ENCODE measurements at places on chromosomes 12 and 14. TPM values are rescaled to one million over a fixed set of nuclear protein-coding genes. Genes with fewer than 3 reads are reported as not detected.

- no peak for DNase-seq
Measured at GRCh38 chr12:3149515-3150307, 72.5 kb downstream of the TSPAN9 start.

DNA sequence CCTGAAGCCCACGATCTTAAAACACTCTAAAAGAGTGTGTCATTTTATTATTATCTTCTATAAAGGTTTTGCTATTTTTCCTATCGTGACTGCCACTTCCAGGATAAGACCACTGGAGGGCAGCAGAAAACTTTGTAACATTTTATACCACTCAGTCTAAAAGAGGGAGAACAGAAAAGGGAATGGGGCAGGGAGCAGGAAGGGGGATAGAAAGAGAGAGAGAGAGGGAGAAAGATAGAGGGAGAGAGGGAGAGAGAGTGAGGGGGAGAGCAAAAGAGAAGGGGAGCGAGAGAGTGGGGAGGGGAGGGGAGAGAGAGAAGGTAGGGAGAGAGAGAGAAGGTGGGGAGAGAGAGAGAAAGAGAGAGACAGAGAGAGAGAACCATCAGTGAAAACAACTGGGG is 2.0 kb upstream of the ART4 start:
- peak; percentile 35 for DNase-seq

DNA sequence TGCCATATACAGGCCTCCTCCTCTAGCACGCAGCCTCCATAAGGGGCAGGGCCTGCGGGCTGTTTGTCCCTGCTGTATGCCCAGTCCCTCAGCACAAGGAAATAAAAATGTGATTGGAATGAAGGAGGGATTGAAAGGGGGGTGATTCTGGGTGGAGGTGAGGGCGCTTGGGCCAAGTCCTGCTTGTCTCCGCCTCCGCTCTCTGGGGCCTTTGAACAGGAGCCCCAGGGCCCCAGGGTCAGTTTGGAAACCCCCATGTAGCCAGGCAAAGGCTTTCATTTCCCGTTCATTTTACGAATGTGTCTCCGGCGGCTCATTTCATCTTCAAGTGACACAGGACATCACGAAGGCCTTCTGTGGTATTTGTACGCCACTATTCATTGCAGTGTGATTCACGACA is 4.5 kb upstream of the CACNA2D4 start:
- DNase-seq = no peak

- no peak for DNase-seq
Measured at GRCh38 chr12:123914726-123915333, 57.8 kb downstream of the CCDC92 start.

DNA sequence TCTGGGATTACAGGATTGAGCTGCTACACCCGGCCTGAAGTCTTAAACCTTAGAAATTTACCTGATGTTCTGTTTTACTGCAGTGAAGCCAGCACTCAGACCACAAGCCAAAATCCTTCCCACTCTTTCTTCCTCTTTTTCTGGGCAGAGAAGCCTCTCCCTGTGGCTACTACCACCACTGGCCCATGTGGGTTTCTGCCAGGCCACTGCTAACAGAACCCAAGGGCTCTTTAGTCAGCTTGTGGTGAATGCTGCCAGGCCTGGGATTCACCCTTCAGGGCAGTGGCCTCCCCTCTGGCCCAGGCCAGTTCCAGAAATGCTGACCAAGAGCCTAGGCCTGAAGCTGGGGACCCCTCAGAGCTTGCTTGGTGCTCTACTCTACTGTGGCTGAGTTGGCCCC is 35.3 kb downstream of the GAS2L3 start:
- no peak for DNase-seq

DNA sequence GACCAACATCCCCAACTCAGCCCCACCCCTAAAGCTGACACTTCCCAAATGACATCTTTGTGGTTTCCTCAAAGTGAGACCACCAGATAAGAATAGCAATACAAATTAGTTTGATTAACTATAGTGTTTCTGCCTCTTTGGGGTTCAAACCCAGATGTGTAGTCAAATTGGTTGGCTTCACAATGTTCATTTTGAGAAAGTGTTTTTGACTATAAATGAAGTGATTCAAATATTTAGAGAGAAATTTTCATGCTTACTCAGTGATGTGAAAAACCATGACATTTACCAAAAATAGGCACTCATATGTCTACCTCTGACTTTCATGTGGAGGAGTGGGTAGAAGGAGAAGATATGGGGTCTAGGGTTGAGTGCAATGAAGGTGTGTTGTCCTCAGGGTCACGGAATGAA is 218.4 kb downstream of the BCAT1 start:
- DNase-seq = no peak

GRCh38 chr12:113245695-113246477 is 24.6 kb downstream of the TPCN1 start:
- peak; percentile 75 for DNase-seq

DNA sequence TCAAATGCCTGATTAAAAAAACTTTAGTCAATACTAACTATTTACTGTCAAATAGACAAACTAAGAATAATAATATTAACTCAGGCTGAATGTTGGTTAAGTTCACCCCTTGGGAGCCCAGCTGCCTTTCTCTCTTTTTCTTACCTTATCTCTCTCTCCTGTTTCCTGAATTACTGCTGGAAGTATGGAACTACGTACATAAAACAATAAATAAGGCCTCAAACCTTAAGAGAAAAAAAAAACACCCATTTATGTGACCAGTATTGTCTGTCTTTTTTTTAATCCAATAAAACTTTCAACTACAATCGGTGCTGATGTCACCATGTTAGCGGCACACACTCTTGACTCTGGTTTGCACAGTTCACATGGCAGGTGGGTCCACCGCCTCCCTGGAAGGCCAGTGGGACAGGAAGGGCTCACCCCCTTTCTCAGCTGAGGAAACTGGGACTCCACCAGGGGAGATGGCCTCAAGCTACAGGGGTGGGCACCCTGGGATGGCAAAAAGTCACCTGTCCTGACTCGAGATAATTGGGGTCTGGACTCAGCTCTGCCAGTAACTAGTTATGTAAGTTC is 21.3 kb downstream of the BCL11B start:
- DNase-seq = no peak

DNA sequence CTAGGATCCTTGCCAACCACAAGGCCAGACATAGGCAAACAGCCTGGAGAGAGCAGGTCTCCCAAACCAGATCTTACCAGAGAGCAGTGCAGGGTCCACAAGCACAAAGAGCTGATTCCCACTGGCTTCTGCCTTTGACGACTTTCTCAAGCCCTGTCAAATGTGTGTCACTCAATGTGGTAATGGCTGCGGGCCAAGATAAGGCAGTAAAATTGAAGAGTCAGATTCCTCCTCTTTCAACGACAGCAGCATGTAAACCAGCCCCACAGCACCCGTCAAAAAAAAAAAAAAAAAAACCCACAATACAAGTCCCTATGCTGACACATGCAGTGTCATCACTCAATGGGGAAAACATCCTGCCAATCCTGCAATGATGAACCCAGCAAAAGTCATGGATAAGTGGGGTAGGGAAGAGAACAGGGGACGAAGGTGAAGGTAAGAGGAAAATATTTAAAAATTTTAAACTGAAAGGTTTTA is at the start of gene STON2:
Gene STON2 (minus strand): TSS at position 123 of the 477 bp plus-strand sequence. CDS start 1,942 bp downstream, outside the sequence.
- no peak for DNase-seq

GRCh38 chr12:108888031-108888430 is 8.1 kb downstream of the DAO start:
- no peak for DNase-seq

DNA sequence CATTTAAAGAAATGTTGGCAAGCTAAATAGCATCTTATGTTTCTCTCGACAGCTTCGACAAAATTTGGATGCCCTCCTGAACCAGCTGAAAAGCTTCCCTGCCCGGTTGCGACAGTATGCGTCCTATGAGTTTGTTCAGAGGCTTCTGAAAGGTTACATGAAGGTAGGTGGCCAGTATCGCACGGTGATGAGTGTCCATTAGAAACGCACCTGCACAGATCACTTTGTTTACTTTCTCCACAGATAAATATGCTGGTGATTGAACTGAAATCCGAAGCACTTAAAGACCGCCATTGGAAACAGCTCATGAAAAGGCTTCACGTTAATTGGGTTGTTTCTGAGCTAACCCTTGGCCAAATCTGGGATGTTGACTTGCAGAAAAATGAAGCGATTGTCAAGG is 36.5 kb downstream of the DYNC1H1 start:
- DNase-seq = no peak

DNA sequence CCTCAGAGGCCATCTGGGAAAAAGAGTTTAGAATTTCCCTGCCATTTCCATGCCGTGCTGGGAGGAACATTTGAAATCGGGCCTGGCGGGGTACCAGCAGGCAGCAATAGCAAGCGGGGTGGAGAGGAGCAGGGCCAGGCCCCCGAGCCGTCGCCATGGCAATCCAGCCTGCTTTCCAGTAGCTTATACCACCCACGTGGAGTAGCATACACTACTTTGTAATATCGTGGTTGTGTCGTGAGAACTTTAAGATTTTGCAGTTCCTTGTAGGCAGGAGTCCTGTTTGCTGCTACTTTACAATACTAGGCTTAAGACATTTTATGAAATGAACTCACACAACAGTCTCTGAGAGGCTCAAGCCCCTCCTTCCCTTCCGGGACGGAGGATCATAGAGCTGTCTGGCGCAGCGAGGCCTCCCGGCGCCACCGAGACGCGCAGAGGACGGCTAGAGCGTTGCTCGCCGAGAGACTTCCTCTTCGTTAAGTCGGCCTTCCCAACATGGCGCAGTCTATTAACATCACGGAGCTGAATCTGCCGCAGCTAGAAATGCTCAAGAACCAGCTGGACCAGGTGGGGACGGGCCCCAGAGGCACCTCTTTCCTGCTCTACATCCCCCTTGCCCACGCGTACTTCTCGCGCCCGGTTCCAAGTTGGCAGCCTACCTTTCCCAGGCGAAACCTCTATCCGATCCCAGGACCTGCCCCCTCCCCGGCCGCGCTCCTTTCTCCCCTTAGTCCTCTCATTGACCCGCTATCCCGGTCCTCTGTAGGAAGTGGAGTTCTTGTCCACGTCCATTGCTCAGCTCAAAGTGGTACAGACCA is at the start of gene PFDN5:
Gene PFDN5 (plus strand): TSS at position 473 of the 821 bp plus-strand sequence. CDS start 26 bp downstream, at position 499.
- DNase-seq = peak; percentile 93

- DNase-seq = no peak
Measured at GRCh38 chr14:73606271-73606670, 6.0 kb upstream of the ACOT6 start.

- DNase-seq = no peak
Measured at GRCh38 chr14:103141117-103141796, 18.0 kb downstream of the TNFAIP2 start.

DNA sequence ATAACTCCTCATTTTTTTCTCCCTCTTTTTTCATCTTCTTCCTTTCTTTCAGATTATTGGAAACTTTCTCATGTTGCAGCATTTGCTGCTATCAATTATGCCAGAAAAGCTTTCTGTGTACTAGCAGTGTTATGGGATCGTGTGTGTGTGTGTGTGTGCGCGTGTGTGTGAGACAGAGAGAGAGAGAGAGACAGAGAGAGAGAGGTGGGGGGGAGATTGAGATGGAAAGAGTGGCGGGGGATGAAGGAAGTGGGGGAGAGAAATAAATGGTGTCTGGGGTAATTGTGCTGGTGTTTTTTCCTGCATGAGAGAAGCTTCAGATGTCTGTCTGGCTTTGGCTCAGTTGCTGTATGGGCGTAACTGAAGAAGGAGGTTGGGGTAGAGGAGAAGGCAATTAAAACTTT is 268.9 kb downstream of the RAD51B start:
- no peak for DNase-seq

Gene CMA1
- total RNA-seq = 0.42 TPM

Gene AQP6
- total RNA-seq = 0.13 TPM

Gene RNASE3
- not detected for total RNA-seq

Gene KLRC2
- total RNA-seq = not detected

Gene METTL3
- 26.8 TPM for total RNA-seq

Gene POTEM
- total RNA-seq = not detected

Gene ITGB7
- 2.1 TPM for total RNA-seq

Gene GPR162
- 5.3 TPM for total RNA-seq

Gene TMPO
- 23.1 TPM for total RNA-seq

Gene VIPAS39
- 11.7 TPM for total RNA-seq

Gene ARF3
- 72.2 TPM for total RNA-seq

Gene NOP9
- total RNA-seq = 17.5 TPM

Gene KCNMB4
- total RNA-seq = 2.6 TPM
